ENCODE measurements at places on chromosomes 16 and 17.

DNA sequence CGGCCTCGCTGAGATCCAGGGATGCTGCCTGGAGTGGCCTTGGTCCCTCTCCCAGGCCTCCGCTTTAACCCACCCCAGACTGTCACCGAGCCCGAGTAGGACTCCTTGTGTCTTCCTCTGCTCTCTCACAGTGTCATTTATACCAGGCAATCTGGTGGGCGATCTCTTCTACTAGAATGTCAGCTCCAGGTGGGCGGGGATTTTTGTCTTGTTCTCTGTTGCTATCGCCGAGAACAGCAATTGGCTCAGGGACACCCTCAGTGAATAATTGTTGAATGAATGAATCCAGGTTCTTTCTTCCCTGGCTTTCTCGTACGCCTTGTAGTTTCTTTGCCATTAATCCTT is 591 bp downstream of the DHX38 start:
- peak; percentile 69 for DNase-seq

DNA sequence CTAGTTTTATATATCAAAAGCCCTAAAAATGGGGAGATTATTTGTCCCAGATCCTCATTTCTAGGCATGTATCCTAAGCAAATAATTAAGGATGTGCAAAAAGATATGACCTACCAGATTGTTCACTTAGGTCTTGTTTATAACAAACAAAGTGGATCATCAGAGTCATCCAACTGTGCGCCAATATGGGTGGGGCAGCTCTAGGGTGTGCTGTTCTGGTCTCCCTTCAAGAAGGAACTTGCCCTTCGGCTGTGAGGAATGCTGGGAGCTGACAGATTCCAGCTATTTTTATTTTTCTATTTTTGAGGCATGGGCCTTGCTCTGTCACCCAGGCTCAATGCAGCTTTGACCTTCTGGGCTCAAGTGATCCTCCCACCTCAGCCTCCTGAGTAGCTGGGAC is 13.8 kb downstream of the CHP2 start:
- no peak for DNase-seq

DNA sequence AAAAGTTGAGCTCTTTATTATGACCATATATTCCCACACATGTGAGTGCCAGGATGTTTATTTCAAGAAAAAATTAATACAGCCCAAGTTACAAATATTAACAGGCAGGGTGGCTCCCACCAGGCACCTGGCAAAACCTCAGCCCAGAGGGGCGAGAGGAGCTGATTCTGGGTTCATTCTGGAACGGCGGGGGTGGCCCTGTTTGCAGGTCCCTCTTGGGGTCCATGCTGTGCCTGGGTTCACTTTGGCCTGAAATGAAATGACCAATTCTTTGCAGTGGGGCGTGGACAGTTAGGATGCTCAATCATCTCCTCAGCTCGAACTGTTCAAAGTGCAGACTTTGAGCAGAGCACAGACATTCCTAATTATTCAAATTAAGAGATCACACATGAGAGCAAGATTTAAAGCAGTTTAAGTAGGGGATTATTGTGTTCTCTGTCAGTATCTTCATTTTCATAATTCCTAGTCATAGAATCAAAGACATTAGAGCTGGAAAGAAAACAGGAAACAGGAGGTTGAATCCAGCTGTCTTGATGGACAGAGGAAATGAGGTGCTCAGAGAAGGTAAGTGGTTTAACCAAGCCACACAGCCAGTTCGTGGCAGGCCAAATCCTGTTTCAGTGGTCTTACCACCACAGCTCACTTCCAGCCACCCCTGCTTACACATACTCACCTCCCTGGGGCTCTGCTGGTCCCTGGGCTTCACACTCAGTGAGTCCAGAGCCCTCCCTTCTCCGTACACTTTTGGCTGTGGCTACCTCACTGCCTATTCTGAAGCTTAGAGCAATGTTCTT is 363.9 kb upstream of the TNRC6C start:
- peak; percentile 22 for DNase-seq

DNA sequence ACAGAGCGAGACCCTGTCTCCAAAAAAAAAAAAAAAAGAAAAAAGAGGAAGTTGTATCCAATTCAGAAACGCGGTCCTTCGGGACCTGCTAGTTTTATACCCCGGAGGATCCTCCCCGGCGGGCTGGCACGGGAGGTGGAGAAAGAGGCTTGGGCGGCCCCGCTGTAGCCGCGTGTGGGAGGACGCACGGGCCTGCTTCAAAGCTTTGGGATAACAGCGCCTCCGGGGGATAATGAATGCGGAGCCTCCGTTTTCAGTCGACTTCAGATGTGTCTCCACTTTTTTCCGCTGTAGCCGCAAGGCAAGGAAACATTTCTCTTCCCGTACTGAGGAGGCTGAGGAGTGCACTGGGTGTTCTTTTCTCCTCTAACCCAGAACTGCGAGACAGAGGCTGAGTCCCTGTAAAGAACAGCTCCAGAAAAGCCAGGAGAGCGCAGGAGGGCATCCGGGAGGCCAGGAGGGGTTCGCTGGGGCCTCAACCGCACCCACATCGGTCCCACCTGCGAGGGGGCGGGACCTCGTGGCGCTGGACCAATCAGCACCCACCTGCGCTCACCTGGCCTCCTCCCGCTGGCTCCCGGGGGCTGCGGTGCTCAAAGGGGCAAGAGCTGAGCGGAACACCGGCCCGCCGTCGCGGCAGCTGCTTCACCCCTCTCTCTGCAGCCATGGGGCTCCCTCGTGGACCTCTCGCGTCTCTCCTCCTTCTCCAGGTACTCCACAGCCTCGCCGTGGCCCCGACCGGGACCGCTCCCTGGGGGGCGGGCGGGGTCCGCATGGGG is at the start of gene CDH3:
CDH3 (plus strand) TSS at position 596 of the 779 bp plus-strand sequence; CDS start at position 666, 70 bp downstream.
- DNase-seq, result peak; percentile 29

DNA sequence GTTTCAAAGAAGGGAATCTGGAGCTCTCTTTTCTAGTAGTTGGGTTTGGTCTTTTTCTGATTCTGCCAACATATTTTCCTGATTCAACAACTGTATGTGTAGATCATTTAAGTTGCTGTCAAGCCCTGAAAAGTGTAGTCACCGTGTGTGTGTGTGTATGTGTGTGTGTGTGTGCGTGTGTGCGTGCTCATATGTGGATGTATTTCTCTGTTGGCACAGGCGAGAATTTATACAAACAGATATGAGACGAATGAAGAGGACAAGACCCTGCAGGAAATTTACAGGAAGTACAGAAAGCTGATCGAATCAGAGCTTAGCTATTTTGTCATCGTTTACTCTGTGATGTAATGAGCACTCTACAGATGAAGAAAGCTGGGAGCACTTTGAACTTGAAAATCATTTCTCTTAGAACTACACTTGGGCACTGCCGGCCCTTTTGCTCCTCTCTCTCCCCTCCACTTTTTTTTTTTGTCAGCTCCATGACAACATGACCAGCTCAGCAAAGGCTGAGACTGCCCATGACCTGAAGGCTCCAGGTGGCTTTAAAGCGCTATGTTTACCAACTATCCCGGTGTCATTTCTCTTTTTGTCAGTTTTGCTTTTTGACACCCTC is 11.2 kb downstream of the FBXO39 start:
- no peak for DNase-seq

DNA sequence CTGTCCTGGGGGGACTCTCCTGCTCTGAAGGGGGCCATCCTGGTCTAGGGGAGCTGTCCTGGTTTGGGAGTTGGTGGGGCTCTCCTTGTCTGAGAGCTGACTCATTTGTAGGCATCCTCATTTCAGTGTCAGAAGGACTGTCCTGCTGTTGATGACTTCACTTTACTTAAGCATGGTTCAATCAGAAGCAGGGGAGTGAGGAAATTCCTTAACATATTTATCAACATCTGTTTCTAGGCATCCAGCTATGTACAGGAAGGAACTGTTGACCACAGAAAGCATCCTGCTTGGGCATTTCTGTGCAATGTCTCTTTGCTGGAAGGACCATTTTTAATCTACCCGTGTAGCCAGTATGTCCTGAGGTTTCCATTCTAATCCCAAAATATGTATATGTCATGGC is 502.7 kb upstream of the HSBP1 start:
- DNase-seq, result no peak

- DNase-seq, result peak; percentile 90
Measured at GRCh38 chr16:11233727-11234376, 22.2 kb downstream of the SOCS1 start.

- DNase-seq, result no peak
Measured at GRCh38 chr17:82441691-82442487, 8.7 kb downstream of the CYBC1 start.

DNA sequence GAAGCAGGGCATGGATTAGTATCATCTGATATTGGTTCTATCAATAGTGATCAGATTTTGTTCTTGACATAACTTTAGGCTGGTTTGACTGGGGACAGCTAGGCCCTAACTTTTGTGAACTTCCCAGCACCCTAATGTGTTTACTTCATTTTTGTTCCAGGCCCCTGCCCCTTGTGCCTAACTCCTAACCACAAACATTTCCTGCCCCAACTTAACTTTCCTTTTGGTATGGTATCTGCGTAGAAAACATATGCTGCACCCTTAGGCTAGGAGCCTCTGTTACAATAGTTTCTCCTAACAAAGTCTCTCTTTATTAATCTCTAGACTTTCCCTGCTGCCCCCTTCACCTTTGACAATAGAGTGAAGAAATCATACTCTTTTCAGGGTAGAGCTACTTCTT is 2.5 kb downstream of the ADPRM start:
- DNase-seq, result no peak

GRCh38 chr17:37744633-37744927 is 279 bp downstream of the HNF1B start:
- DNase-seq, result no peak

- DNase-seq, result no peak
Measured at GRCh38 chr17:31649302-31649701, 209.7 kb downstream of the COPRS start.

DNA sequence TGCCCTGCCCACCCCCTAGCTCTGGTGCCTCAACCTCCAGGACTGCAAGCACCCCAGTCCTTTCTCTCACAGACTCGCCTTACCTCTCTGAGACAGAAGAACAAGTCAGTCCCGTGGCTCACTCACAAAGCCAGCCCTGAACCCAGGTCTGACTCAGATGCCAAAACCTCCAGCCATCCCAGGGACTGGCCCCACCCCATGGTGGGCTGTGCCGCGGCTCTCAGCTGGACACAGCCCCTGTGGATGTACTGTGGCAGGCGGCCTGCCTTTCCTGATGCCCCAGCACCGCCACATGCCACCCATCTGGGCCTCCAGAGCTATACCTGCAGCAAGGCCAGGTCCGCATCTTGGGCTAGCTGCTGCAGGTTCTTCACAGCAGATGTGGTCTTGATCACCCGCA is 19.8 kb downstream of the MPG start:
- DNase-seq, result no peak

- no peak for DNase-seq
Measured at GRCh38 chr16:7257016-7257415, 75.6 kb upstream of the RBFOX1 start.

- DNase-seq, result no peak
Measured at GRCh38 chr17:43014020-43014648, 7.5 kb downstream of the IFI35 start.

DNA sequence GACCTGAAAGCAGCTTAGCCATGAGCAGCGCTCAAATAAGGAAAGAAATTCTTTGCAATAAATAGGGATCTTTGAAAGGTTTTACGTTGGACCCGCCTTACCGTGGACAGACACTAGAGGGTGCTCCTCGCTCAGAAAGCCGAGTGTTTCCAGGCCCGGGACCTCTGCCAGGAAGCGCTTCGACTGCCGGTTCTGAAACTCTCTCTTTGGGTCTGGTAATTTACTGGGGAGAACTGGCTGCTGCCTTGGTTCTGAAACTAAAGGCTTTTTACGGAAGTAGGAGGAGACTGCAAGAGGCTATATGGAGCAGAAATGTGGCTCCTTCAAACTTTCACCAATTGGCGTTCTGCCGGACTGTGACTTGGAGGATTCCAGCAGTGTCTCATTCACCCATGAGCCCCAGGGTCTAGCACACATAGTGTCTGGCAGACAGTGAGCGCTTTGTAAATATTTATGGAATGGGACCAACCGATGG is 45.6 kb upstream of the HOXB9 start:
- DNase-seq, result peak; percentile 77

- peak; percentile 76 for DNase-seq
Measured at GRCh38 chr17:8192070-8192815, 2.3 kb upstream of the BORCS6 start.

Data from activated CD4-positive, alpha-beta T cell treated with anti-CD3 and anti-CD28 coated beads for 48 hours (primary cell).